ENCODE measurements at places on chromosomes 13 and 19.

DNA sequence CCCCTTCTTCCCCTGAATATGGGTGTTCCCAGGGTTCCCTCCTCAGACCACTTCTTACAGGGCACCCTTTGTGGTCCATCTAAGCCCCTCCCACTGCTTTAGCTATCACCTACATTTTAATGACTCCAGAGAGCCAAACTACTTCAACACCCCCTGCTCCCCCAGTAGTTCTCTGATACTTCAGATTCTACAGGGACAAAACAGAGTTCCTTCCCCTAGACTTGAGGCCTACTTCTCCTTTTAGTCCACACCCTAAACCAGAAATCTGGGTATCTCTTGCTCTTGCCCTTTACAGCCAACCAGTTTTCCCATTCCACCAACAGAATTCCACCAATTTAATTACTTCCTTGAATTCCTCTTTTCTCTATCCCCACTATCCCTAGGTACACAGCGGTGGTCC lies 107.2 kb downstream of the KCNRG start:
- no peak for DNase-seq

DNA sequence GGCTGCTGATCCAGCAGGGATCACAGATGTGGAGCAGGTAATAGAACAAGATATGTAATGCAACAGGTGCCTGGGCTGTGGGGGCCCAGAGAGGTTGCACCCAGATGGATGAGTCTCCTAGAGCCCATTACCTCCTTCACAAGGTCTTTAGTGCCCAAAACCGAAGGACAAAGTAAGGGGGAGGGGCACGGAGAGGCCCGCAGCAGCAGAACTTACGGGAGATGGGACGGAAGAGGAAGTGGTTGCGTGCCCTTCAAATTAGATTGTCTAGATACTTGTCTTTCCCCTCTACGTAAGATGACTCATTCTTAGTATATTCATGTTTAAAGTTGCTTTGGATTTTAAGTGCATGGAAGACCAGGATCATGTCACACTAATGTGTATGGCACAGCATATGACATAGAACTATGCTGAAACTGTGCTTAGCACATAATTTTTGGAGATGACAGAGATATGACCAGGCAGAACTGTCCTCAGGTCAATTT lies 5.7 kb upstream of the MRPS31 start:
- DNase-seq = no peak

DNA sequence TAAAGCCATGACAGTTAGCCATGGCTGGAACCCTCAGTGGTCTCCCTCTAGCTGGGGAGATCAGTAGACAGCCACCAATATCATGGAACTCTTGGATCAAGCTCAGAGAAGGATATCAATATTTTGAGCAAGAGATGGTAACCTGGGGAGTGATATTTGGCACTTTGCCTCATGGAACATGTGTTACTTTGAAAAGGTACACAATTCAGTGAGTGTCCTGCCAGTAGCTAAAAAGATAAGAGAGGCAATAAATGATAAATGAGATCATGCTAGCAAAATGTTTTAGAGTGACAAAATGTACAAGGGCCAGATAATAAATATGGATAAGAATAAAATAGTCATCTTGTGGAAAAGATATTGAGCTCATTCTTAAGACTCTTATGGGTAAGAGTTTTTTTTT lies 1618.7 kb downstream of the OLFM4 start:
- no peak for DNase-seq

DNA sequence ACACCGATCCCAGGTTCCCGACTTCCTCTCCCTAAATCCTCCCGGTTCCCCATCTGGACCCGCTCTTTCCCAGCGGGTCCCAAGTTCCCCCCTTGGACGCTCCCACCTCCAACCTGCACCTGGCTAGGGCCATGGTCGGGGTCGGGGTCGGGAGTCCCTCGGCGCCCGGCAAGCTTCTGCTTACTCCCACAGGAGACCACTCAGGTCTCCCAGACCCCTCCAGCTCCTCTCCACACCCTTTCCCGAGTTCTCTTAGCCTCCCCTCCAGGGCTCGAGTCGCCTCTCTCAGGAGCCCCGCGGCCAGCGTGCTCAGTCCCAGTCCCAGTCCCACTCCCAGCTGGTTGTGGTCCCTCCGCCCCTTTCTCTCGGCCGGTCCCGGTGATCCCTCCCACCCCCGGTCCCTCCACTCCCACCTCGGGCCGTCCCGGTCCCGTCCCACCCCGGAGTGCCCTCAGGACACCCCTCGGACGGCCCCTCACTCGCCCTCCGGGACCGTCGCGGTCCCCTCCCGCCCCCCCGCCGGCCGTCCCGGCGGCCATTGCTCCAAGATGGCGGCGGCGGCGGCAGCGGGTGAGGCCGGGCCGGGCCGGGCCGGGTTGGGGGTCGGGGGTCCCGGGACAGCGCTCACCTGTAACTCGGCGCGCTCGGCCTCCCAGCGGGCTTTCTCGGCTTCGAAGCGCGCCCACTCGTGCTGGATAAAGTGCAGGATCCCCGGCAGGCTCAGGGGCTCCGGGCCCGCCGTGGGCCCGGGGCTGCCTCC lies at the start of gene FKRP:
Gene FKRP (plus strand): TSS at position 537 of the 760 bp plus-strand sequence. CDS start 9,394 bp downstream, outside the sequence.
- no peak for DNase-seq

GRCh38 chr13:109226631-109227030 lies 559.8 kb downstream of the IRS2 start:
- no peak for DNase-seq

DNA sequence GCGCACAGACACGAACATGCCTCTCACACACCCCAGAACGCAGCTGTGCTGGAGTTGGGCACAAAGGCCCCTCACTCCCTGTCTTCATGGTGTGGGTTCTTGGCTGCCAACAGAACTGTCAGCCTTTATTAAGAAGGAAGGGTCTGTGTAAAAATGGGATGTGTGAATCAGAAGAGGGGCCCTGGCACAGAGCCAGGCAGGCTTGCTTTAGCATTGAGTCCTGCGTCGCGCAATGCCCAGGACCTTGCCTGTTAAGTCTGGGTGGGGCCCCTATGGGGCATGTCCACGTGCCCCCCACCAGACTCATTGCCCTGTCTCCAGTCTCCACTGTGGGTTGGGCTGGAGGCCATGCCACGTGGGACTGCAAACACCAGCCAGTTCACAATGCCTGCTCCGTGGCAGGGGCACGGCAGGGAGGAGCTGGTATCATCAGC lies 84.8 kb downstream of the SLC7A1 start:
- DNase-seq = no peak

DNA sequence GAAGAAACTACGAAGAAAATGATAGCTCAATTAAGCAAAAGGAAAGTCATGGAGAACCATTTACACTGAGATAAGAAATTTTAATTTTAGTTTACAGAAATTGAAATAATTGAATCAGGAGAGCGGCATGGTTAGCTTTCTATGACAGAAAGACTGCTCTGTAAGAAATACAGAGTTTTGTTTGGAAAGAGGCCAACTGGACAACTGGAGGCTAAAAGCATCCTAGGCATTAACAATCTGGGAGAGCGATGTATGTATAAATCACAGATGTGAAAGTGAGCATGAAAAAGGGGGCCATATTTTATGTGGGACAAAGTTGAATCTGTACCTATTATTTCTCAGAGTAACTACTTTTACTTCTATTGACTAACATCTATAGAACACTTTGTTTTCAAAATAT lies 1608.8 kb upstream of the PCDH20 start:
- DNase-seq = no peak

- DNase-seq = no peak
Measured at GRCh38 chr19:41321600-41322270, 11.8 kb downstream of the CCDC97 start.

GRCh38 chr13:109816808-109817203 lies 30.4 kb upstream of the IRS2 start:
- DNase-seq = no peak

DNA sequence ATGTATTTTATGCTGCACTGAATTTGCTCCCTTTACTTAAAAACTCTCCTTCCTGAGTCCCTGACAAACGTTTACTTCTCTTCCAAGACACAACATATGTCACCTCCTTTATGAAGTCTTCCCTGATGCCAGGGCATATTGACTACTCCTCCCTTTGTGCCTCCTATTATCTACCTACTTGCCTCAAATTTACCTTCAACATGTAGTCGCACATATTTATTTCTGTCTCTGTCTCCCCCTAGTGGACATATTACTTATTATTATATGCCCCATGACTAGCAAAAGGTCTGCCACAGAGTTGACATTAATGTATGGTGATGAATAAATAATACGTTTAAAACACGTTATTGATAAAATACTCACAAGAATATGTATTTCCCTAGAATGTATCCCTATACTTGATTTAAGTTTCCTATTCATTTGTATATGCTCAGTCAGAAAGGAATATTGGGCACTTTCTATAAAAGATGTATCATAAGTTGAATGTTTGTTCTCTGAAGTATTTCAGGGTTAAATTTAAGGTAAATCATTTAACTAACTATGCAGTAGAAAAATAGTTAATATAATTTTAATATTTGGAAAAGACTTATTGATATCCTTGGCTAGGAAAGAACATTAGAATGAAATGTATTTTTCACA lies 250.3 kb upstream of the ATXN8OS start:
- DNase-seq = no peak

DNA sequence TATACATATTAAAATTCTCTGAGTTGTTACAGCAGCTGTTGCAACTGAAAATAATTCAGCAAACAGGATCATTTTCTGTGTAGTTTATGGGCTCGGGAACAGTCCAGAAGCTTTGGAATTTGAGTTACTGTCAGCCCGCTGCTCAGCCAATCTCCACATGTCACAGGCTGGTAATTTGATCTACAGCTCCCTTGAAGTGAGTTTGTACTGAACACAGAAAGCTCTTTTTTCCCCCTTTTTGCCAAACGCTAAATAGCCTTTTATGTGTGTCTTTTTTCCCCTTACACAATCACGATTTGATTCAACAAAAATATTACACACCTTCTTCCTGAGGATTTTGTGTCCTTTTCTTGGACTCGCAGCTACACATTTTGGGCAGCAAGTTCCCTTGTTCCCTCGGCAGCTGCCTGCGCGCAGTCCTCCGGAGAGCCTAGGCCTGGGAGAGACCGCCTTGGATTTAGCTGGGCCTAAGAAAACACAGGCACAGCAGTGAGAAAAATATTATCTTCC lies 371.4 kb downstream of the KCNRG start:
- no peak for DNase-seq

- DNase-seq = no peak
Measured at GRCh38 chr19:37928527-37929286, 21.7 kb downstream of the SIPA1L3 start.

DNA sequence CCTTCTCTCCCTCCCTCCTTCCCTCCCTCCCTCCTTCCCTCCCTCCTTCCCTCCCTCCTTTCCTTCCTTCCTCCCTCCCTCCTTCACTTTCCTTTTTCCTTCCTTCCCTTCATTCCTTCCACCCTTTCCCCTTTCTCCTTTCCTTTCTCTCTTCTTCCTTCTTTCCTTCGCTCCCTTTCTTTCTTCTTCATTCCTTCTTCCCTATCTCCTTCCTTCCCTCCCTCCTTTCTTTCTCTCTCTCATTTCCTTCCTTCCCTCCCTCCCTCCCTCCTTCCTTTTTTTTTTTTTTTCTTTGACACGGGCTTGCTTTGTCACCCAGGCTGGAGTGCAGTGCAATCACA lies 105.5 kb downstream of the IER2 start:
- DNase-seq = no peak

- DNase-seq = no peak
Measured at GRCh38 chr13:93226623-93227279, at the start of gene GPC6. Gene GPC6, plus strand, starts transcription at chr13:93226807.

GRCh38 chr13:112057736-112058518 lies 9.0 kb upstream of the SOX1 start:
- no peak for DNase-seq

Measured in right atrium auricular region (tissue), 2 donors.